ENCODE measurements at places on chromosomes 3 and 15.
A peak's percentile ranks its signal among the peaks of the same experiment; 100 is the strongest.

DNA sequence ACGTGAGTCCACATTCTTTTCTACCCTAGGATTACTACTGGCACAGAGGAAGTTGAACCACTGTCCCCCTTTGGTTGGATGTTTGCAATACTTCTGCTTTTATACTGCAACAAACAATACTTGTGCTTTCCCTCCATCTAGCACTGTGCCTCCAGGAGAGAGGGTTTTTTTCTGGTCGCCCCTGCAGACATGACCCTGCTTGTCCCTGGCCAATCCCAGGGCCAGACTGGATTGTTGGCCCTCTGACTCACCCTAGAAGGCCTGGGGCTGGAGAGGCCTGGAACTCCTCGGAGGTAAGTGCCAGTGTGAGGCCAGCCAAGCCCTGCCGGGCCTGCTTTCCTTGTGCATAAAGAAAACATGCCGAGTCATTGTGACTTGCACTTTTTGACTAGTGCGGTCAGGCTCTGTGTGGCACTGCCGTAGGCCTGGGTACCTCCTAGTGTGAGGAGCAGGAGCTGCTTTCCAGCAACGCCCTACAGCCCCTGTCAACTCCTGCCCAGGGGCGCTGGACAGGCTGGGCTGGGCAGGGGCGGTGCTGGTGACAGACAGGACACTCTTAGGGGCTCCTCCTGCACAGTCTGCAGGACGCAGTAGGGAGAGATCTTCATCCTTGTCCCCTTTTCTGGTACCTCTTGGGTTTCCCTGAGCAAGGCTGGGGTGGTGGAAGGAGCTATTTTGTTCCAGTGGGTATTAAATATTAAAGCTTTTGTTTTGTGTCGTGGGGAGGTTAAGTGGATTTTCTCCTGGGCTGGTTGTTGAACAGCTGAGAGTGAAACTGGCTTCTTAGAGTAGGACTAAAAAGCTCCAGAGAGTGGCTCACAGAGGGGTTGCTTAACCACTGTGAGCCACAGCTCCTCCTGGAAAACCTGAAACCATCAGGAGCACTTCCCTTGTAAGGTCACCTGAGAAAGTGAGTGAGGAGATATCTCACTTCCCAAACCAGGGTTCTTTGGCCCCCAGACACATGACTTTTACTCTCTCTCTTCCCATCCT is 14.4 kb upstream of the TKT start:
- peak; percentile 94 for DNase-seq

DNA sequence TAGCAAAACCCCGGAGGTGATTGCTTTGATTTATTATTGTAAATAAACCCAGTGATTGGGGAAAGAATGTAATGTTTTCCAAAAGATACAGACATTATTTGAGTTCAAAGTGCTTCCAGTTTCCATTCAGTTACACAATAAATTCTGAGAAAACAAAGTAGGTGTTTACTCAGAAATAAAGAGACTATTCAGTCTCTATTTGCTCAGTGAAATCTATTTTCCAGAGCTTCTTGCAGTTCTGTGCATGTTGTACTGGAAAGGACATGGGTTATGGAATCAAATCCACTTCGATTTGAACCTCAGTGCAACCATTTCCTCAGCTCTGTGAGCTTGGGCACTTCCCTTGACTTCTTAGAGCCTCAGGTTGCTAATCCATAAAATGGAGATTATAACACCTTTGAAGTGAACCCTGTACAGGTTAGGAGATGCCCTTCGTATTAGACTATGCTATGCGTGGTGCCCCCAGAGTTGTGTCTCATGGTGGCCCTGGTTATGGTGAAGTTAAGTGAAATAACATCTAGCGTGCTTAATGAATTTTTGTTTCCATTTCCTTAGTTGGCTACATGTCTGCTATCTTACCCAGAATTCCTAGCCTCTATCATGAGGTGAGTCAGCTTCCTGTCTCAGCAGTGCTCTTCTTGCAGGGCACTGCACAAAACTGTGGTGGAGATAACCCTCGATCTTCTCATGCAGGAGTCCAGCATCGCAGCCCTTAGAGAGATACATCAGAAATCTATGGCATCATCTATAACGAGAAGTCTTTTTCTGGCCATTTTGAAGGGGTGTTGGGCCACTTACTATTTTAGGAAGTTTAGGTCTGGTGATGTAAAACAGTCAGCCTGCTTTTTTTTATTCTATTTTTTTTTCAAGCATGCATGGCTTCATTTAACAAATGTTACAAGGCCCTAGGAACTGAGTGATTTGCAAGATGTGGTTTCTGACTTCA is 97.7 kb downstream of the RPL39L start:
- no peak for DNase-seq

DNA sequence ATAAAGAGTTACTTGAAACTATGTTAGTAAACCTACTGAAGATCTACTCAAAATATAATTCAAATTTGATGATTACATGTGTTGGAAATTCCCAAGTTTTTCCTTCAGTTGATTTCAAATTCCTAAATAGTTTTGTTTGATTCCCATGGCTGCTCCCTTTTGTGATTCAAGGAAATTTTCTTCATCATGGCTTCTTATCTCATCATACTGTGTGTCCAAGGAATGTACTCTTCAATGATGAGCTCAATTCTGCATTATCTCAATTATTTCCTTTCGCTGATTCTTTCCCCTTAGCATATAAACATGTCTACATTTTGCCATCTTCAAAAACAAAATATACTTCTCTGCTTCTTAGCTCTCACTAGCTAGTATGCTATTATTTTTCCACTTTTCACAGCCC is 460.4 kb upstream of the NAALADL2 start:
- DNase-seq, result no peak

GRCh38 chr15:45148076-45149059 is 18.6 kb downstream of the DUOX1 start:
- no peak for DNase-seq

- DNase-seq, result no peak
These were observed 50.1 kb downstream of the HEG1 start for GRCh38 chr3:125005676-125006075.

DNA sequence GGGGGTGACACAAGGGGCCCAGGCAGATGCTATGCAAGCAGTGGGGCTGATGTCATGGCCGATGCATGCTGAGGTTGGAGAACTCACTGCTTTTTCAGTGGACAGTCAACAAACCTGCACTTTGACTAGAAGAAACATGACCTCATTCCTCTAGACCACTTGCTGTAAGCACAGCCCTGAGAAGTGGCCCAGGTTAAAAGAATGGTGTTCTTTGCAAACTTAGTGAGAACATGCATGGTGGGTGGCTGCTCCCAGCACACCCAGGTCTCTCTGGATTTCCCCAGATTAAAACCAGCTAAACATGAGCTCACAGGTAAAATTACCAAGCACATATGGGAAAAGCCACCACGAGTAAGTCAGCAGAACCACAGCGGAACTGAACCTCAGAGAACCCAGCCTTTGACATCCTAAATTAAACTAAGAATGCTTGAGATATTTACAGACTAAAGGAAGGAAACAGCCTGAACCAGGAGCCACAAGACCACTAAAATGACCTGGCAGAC is 15.5 kb downstream of the DLEC1 start:
- DNase-seq, result no peak

DNA sequence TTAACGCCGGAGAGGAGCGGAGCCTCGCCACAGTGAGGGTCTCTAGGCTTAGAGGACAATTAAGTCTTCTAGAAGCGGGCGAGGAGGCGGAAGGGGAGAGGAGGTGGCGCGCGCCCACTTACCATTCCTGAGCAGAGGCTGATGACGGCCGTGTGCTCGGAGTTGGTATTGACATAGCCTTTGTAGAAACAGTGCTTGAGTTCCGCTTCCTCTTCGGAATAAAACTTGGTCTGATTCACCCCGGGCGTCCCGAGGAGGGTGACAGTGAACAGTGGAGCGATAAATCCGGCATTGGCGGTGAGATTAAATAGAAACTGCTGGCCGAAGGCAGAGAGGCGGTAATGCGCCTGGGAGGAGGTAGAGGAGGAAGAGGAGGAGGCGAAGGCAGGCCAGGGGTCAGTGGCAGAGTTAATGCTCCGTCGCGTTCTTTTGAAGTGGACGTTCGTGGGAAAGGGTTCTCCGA is 1.3 kb downstream of the ADAMTS9 start:
- DNase-seq, result peak; percentile 63

- no peak for DNase-seq
These were observed 161.7 kb downstream of the MECOM start for GRCh38 chr3:169501777-169502320.

Measured in GM03348 (cell line).